ENCODE measurements at places on chromosomes 2 and 18.

DNA sequence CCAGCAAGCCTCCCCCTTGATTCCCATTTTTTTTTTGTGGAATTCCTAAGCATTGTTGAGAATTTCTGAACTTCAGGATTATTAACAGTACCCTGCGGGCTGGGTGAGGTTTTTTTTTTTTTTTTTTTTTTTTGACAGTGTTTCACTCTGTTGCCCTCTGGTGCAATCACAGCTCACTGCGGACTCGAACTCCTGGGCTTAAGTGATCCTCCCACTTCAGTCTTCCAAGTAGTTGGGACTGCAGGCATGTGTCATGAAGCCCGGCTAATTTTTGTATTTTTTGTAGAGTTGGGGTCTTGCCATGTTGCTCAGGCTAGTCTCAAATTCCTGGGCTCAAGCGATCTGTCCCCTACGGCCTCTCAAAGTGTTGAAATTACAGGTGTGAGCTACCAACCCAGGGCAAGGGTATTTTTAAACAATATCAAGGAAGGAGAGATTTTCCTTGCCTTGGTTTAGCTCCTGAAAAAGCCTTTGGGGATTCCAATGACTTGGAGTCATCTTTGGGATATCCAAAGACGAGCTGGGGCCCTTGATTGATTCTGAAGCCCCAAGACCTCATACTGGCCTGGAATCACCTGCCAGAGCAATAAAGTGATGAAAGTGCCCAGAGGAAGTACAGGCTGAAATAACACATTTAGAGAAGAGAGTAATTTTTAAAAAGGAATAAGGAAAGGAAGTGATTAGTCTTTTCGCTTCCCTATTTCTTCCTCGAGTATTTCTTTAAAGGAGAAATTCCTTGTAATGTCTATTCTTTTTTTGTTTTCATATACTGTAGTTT is 240.2 kb downstream of the TGIF1 start:
- H3K27ac ChIP-seq, result no peak overlapping the region
- no peak overlapping the region for H3K4me3 ChIP-seq
- peak; percentile 9 for DNase-seq
- H3K36me3 ChIP-seq, result no peaks in the 10 kb centered on the region
- peaks cover 11% of the 10 kb centered on the region for H3K4me1 ChIP-seq

DNA sequence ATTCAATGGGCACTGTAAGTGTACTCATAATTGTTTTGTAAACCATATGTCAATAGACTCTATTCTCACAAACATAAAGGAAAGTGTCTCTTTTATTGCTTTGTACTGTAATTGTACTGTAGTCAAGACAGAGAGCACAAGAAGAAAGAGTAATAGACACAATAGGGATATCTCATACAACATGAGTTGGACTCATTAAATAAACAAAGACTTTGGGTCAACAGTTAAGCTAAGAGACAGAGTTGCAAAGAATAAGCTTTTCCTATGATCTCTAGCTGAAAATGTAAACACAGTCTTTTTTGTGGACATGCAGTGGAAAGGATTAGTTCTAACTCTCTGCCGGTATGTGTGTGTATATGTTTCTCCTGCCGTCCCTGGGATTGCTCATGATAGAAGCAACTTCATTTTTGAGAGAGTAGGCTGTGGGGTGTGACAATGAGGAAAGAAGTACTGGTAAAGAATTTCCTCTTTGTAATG is 13.9 kb upstream of the KYNU start:
- no peaks in the 10 kb centered on the region for H3K4me1 ChIP-seq
- DNase-seq, result no peak
- H3K36me3 ChIP-seq, result no peaks in the 10 kb centered on the region
- no peaks in the 10 kb centered on the region for H3K27me3 ChIP-seq
- H3K27ac ChIP-seq, result no peak overlapping the region
- no peak overlapping the region for H3K4me3 ChIP-seq

DNA sequence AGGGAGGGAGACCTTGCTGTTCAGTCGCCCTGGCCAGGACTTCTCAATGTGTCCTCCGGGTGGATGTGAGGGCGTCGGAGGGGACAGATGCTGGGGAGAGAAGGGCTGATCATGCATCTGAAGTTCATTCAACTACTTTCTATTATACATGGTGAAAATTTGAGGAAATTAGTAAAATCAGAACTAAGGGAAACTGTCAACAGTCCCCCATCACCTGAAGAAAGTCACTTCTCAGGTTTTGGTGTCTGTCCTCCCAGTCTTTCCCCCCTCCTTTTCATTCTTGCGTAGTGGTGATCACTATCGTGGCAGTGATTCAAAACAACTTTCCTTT is 17.4 kb upstream of the ACKR3 start:
- no peaks in the 10 kb centered on the region for H3K4me1 ChIP-seq
- H3K27ac ChIP-seq, result no peak overlapping the region
- H3K4me3 ChIP-seq, result no peak overlapping the region

DNA sequence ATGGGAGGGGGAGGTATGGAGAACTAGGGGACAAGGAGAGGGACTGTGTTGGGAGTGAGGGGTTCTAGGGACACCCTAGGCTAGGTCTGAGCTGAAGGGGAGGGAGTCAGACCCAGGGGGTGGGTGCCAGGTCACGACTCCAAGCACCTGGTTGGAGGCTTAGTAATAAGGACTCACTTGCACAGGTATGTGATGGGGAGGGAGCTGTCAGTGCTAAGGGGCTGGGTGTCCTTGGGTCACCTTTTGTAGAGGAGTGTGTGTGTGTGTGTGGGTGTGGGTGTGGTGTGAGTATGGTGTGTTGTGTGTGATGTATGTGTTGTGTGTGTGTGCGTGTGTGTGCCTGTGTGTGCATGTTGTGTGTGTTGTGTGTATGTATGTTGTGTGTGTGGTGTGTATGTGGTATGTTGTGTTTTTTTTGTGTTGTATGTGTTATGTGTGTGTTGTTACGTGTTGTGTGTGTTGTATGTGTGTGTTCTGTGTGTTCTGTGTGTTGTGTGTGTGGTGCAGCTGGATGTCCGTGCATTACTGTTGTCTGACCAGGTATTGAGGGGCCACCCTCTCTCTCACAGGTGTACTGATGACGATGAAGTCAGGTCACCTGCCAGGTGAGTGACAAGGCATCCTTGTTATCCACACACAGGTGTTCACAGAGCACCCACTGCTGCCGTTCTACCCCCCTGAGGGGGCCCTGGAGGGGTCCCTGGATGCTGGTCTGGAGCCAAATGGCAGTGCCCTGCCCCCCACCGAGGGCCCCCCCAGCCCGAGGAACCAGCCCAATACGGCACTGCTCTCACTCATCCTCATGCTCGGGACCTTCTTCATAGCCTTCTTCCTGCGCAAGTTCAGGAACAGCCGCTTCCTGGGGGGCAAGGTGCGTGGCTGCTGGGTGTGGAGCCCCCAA is 9.8 kb downstream of the SLC4A3 start:
- no peak overlapping the region for H3K27ac ChIP-seq
- no peaks in the 10 kb centered on the region for H3K4me1 ChIP-seq
- H3K27me3 ChIP-seq, result no peaks in the 10 kb centered on the region
- H3K36me3 ChIP-seq, result peaks cover 38% of the 10 kb centered on the region
- DNase-seq, result no peak

DNA sequence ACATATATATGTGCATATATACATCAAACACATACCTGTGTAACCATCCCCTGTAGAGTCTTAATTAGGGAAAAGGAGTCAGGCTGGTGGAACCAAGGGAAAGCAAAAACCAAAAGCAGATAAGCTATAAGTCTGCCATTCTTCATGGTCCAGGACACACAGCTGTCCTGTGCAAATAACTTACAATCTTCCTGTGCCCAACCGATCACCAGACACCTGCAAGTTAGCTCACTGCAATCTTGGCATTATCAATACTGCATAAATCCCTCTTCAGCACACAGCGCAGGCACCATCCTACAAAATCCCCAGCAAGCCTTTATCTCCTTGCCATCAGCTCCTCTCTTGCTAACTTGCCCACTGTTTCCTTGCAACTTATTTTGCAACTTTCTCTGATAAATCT is 60.8 kb upstream of the DYNAP start:
- H3K4me1 ChIP-seq, result peaks cover 7% of the 10 kb centered on the region
- H3K4me3 ChIP-seq, result no peak overlapping the region
- no peaks in the 10 kb centered on the region for H3K36me3 ChIP-seq

DNA sequence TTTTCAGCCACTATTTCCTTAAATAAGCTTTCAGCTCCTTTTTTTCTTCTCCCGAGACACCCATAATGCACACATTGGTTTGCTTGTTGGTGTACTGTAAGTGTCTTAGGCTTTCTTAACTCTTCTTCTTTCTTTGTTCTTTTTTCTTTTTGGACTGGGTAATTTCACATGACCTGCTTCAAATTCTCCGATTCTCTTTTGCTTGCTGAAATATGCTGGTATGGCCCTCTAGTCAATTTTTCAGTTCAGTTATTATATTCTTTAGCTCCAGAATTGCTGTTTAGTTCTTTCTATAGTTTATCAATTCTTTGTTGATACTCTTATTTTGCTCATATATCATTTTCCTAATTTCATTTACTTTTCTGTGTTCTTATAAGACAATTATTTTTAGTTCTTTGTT is 15.3 kb downstream of the FASTKD2 start:
- no peaks in the 10 kb centered on the region for H3K4me1 ChIP-seq
- no peak overlapping the region for H3K4me3 ChIP-seq
- H3K27ac ChIP-seq, result no peak overlapping the region
- no peak for DNase-seq
- peaks cover 10% of the 10 kb centered on the region for H3K36me3 ChIP-seq
- no peaks in the 10 kb centered on the region for H3K27me3 ChIP-seq

- no peak for DNase-seq
- no peak overlapping the region for H3K4me3 ChIP-seq
- no peaks in the 10 kb centered on the region for H3K36me3 ChIP-seq
- no peak overlapping the region for H3K27ac ChIP-seq
- no peaks in the 10 kb centered on the region for H3K27me3 ChIP-seq
- H3K4me1 ChIP-seq, result no peaks in the 10 kb centered on the region
These were observed 193.2 kb downstream of the CDH2 start for GRCh38 chr18:27983780-27984179.

DNA sequence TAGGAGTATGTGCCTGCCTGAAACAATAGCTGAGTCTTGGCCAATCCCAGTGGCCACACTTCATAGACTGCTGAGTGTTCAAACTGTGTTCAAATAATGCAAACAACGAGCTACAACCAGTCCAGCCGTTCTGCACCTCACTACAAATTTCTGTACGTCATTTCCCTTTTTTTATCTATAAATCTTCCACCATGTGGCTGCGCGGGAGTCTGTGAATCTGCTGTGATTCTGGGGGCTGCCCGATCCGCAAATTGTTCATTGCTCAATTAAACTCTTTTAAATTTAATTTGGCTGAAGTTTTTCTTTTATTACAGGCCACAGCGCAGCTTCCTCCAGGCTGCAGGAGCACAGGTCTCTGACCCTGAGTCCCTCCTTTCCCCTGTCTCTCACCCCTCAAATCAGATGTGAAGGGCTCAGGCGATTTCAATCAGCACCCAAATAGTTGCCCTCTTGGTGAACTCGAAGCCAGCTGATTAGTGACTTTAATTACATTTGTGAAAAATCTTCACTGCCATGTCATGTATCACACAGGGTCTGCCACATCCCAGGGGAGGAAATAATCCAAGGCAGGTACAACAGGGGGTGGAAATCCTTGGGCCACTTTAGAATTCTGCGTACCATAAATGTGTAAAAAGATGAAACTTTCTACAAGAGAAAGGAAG is 145.6 kb downstream of the NDUFA10 start:
- DNase-seq, result no peak
- H3K27me3 ChIP-seq, result no peaks in the 10 kb centered on the region
- no peaks in the 10 kb centered on the region for H3K36me3 ChIP-seq
- no peak overlapping the region for H3K27ac ChIP-seq
- peaks cover 7% of the 10 kb centered on the region for H3K4me1 ChIP-seq
- H3K4me3 ChIP-seq, result no peak overlapping the region

DNA sequence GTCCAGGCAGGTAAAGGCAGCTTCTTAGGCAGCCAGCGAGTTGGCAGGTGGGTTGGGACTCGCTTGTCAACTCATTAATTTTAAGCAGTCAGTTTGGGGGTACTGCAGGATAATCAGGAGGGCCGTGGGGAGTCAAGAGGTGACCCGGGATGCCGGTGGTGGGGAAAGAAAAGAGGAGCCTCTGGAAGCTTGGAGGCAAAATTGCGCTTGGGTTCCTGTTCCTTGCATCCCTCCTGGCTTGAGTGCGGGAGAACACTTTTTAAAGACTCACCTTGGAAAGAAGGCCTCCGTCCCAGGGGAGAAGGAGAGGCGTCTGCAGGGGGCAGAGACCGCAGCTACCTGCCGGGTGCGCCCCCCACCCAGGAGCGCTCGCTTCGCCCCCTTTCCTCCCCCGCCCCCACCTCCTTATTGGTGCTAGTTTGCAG is at the start of gene KCNJ3:
Gene KCNJ3 (plus strand): TSS at position 400 of the 425 bp plus-strand sequence. CDS start 81 bp downstream, outside the sequence.
- H3K27ac ChIP-seq, result no peak within 1 kb of the TSS
- H3K27me3 ChIP-seq, result peaks cover 15% of the 10 kb centered on the region
- H3K4me1 ChIP-seq, result peaks cover 9% of the 10 kb centered on the region
- H3K36me3 ChIP-seq, result no peaks in the 10 kb centered on the region

DNA sequence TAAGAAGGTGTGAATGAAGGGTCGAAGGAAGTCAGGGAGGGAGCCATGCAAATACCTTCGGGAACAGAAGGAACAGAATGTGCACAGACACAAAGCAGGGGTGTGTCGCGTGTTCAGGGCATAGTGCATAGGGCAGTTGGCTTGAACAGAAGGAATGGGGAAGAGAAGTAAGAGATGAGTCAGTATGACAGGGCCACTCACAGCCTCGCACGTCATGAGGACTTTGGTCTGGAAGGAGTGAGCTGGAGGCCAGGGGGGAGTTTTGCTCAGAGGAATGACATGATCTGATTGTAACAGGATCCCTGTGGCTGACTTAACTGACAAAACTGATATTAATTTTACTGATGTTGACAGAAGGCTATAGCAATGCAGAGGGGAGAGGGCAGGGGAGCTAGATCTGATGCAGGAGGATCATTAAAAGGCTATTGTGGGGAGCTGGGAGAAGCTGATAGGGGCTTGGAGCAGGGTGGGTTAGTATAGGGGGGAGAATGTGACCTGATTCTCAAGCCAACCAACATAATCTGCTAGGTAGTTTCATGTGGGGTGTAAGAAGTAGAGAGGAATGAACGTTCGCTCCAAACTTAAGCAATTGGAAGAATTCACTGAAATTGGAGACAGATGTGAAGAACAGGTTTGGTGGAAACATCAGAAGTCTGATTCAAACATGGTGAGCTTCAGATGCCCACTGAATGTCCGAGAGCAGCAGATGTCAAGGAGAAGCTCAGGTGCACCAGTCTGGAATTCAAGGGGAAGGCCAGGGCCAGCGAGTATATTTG is 60.4 kb upstream of the COPS8 start:
- H3K4me1 ChIP-seq, result peaks cover 6% of the 10 kb centered on the region
- H3K27ac ChIP-seq, result no peak overlapping the region
- H3K4me3 ChIP-seq, result no peak overlapping the region
- H3K36me3 ChIP-seq, result no peaks in the 10 kb centered on the region
- no peaks in the 10 kb centered on the region for H3K27me3 ChIP-seq

DNA sequence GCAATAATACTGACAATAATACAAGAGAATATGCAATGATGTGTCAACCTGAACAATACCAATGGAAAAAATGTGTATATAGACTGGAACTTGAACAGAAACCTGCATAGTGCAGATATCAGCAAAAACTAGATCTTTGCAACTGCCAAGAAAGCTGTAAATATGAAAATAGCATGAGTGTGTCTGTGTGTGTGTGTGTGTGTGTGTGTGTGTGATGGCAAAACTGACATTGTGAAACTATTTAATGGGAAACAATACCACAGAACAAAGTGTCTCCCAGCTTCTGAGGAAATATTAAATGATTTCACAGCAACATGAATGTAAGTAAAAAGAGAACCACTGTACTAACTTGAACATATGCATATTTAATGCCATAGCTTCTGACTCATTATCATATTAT is 558.2 kb upstream of the LINC00305 start:
- no peak overlapping the region for H3K27ac ChIP-seq
- no peak for DNase-seq
- no peaks in the 10 kb centered on the region for H3K4me1 ChIP-seq
- H3K4me3 ChIP-seq, result no peak overlapping the region

Measured in trophoblast cell (in vitro differentiated cells and primary cell).